ENCODE measurements at places on chromosomes 4 and X.

DNA sequence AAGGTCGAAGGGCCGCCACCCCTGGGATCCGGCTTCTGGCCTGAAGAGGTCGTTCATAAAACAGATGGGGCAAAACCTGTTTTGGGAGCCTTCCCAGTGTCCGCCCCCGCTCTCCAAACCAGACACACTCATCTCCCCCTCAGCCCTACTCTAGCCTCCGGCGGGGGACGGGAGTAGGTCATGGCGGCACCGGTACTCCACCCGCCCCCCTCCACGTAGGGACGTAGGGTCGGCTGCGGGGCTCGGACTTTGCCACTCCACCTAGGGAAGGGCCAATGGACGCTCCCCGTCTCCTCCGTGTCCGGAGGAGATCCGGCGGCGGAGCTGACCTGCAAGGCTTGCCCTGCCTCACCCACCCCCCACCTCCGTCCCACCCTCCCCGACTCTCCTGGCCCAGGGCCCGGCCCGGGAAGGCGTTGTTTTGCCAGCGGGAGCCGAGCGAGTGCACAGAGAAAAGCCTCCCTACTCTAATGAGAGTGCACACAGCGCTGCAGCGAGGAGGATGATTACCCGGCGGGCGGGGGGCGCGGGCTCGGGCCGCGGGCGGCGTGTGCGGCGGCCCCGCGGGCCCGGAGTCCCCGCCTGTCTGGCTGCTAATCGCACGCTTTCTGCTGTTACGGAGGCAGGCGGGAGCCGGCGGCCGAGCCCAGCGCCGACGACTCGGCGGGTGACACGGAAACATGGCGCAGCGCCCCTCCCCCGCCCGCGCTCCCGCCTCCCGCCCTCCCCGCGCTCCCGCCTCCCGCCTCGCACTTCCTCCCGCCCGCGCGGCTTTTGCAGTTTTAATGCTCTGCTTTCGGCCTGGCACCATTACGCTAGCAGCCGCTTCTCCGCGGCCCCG, 8.3 kb upstream of the BCOR start:
- peak; percentile 86 for DNase-seq

DNA sequence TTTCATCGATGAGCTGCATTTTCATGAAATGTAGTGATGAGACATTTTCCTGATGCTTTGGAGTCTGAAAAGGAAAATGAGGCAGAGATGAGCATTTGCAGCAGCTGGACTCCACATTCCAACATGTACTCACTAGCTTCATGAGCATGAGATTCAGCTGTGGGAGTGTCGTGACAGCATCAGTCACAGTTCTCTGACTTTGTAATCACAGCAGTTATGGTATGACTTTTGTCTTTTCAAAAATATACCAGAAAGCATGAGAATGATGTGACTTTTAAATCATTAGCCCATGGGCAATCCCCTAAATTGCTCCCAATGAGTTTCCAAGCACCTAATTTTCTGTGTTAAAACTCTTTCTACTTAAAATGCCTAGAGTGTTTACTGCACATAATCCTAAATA, 18.3 kb upstream of the MSL3 start:
- no peak for DNase-seq

- DNase-seq = no peak
Observed at GRCh38 chr4:152304220-152304619, 231.7 kb downstream of the FBXW7 start.

GRCh38 chr4:145061318-145061920, 36.6 kb downstream of the ANAPC10 start:
- no peak for DNase-seq

- no peak for DNase-seq
Observed at GRCh38 chr4:98394134-98394533, 132.9 kb downstream of the RAP1GDS1 start.

- DNase-seq = no peak
Observed at GRCh38 chr4:73701116-73701515, 39.3 kb upstream of the CXCL8 start.

GRCh38 chr4:142778900-142779299, 67.2 kb downstream of the INPP4B start:
- DNase-seq = no peak

GRCh38 chr4:158785718-158786117, 16.9 kb downstream of the FNIP2 start:
- no peak for DNase-seq

DNA sequence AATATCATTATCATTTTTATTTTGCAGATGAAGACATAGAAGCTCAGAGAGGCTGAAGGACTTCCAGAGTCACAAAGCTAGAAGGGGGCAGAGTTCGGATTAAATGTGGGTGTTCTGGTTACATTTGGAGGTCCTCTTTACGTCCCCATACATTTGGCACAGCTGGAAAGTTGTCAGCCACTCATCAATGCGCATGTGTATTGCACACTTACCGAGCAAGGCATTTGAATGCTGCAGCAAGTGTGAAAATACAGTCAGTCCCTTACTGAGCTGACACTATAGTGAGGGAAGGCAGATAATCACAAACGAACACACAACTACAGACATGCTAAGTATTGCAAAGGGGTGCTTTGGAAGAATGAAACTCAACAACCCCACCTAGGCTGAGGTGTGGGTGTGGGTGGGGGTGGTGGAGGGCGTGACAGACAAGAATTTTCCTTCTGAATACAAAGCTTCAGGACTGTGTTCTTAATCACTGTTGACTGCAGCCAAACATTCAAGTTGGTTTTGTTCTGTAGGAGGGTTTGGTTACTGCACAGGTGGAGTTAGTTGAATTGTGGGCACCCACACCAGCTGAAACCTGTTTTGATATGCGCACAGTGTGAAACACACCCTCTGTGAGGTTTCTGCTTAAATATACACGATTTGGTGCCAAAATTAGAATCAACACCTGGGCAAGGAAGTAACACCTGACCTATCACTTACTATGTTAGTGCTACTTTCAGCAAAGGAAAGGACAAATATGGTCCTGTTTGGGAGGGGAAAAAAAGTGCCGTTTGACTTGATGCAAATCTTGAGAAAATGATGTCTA, 72.4 kb downstream of the COQ2 start:
- peak; percentile 51 for DNase-seq

DNA sequence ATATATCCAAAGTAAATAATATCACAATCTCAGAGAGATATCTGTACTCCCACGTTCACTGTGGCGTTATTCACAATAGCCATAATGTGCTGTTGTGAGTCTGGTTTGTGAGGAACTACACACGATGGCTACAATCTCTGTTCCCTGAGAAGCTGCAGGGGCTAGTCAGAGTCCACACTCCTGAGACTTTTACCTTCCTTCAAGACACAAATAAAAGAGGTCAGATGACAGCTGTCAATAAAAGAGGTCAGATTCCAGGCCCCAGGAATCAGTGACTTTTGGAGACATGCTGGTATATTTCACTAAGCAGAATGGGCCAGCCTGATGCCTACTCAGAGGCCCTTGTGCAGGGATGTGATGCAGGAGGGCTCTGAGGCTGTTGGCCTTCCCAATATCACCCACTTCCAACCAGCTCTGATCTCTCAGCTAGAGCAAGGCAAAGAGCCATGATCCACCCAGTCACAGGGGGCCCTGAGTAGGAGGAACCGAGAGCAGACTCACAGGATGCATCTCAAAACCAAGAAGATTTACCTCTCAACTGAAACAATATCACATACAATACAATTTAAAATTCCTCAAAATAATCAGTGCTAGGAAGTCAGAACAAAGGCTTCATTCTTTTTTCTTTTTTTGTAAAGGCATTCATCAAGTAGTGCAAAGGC, 13.8 kb downstream of the FRYL start:
- DNase-seq = no peak

DNA sequence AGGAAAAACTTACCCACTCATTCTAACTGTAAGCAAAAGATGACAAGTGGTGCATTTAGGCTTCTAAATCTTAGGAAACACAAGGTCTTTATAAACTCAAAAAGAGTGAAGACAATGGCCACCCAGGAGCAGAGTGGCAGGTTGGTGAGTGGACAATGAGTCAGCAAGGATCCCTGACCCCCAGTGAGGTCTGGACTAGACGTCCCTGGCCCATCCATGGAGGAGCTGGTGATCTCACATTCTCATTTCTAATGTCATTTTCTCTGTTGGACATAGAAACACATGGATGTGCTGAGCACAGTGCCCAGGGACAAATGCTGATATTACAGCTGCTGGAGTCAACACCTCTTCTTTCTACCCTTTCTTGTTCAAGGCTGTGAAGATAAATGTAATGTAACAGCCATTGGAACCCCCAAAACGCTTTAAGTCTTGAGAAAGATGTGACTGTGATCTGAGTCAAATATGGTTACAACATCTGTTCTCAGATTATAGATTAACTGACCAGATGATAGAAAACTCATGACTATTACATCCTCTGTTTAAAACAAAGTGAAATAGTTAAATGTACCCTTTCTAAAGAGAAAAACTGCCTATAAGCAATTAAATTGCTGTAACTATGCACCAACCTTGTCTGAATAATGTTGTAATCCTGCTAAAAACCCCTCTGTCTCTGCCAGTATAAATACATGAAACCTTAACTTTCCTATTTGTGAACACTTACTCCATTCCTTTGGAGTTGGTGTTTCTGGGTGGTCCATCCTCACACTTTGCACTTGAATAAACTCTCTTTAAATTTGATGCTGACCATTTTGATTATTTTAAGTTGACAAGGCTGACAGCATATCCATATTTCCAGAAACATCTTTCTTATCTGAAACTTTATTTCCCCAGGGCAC, 92.7 kb downstream of the USP46 start:
- DNase-seq = no peak

GRCh38 chr4:8917321-8917811, 45.7 kb upstream of the HMX1 start:
- DNase-seq = no peak

GRCh38 chrX:21645431-21645830, 12.7 kb downstream of the KLHL34 start:
- no peak for DNase-seq

GRCh38 chr4:67446811-67447210, 98.5 kb downstream of the CENPC start:
- no peak for DNase-seq

GRCh38 chr4:25477221-25477620, 100.2 kb downstream of the ANAPC4 start:
- DNase-seq = no peak

GRCh38 chrX:4825550-4825949, 1112.1 kb upstream of the PRKX start:
- DNase-seq = no peak

- DNase-seq = no peak
Observed at GRCh38 chr4:21009956-21010355, 309.7 kb downstream of the PACRGL start.

- no peak for DNase-seq
Observed at GRCh38 chrX:23013366-23013765, 13.6 kb downstream of the DDX53 start.

- peak; percentile 32 for DNase-seq
Observed at GRCh38 chr4:121822796-121823504, 733 bp downstream of the CCNA2 start.

DNA sequence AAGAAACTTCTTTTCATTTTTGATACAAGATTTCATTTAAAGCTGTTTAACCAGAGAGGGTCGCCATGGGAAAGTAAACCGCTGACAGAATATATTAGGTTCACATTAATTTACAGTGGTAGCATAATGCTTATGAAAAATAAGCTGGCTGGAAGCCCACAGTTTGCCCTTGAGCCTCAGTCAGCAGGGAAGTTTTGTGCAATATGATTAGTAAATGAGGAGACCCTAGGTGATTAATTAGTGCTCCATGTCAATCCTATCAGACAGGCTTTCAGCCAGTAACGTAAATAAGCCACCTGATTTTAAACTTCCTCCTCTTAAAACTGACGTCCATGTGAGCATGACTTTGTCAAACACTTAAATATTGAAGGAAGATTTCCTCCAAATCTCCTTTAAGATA, 134.2 kb downstream of the TSPAN5 start:
- DNase-seq = no peak

- DNase-seq = no peak
Observed at GRCh38 chrX:270848-271367, 10.3 kb upstream of the PLCXD1 start.

DNA sequence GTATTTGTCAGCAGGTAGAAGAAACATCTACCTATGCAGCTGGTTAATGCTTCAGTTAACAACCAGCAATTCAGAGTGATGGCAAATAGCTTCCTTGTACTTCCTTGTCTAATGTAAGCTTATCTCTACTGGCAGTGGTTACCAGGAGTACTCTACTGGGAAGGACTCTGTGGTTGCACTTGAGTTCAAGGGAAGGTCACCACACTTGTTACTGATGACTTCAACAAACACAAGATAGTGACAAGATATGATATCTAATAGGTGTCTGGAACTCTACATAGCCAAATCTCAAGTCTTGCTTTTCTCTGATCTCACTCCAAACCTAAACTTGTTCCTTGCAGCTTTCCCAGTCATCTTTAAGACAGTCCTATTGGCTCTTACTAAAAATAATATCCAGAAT, 1644.9 kb upstream of the TENM3 start:
- DNase-seq = no peak

GRCh38 chrX:141945426-141945825, 41.7 kb downstream of the MAGEC1 start:
- no peak for DNase-seq

DNA sequence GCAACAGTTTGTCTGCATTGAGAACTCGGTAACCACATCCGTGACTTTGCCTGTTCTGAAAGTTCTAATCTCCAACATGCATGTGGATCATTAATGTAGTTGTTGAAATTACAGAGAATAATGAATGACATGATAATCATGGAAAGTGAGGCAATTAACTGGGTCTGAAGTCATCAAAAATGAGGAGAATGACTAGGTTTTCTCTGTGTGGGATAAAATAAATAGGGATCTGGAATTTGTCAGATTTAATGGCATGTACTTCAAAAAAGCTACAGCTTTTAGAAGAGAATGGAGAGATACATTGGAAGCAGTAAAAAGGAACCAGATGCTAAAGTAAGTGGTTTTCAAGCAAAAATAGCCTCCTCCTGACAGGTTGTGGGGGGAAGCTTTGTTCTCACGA, 59.3 kb downstream of the AFM start:
- DNase-seq = no peak

- DNase-seq = no peak
Observed at GRCh38 chr4:150368667-150369066, 213.3 kb upstream of the MAB21L2 start.

GRCh38 chr4:77044461-77045150, 31.2 kb downstream of the CCNI start:
- DNase-seq = no peak

GRCh38 chr4:82643994-82644733, 82.4 kb upstream of the TMEM150C start:
- DNase-seq = no peak

- no peak for DNase-seq
Observed at GRCh38 chr4:158671665-158671914, at the start of gene C4orf46. Gene C4orf46, minus strand, starts transcription at chr4:158671887. Its CDS starts 86 bp downstream, at chr4:158671801.

DNA sequence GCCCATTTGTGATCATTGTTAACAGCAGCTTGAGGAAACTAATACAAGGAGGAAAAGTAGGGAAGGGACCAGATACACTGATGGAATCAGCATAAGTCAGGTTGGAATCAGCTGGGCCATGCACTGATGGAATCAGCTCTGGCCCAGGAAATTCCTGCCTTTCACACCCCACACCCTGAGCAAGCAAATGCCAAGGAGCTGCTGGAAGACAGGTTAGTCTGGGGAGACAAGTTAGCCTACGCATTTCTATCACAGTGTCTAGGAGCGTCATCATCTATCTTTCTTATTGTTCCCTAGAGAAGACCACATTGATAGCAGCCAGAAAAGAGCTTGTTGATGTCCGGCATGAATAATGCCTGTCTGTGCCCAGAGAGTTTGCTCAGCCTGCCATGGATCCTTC, 16.2 kb upstream of the CEP135 start:
- DNase-seq = no peak

GRCh38 chrX:9857575-9858474, 71.6 kb downstream of the SHROOM2 start:
- no peak for DNase-seq

GRCh38 chrX:4570151-4570550, 856.7 kb upstream of the PRKX start:
- DNase-seq = no peak
